ENCODE measurements at places on chromosomes 7 and 10.

GRCh38 chr10:112526906-112527305, 79.9 kb downstream of the VTI1A start:
- no peak for DNase-seq

DNA sequence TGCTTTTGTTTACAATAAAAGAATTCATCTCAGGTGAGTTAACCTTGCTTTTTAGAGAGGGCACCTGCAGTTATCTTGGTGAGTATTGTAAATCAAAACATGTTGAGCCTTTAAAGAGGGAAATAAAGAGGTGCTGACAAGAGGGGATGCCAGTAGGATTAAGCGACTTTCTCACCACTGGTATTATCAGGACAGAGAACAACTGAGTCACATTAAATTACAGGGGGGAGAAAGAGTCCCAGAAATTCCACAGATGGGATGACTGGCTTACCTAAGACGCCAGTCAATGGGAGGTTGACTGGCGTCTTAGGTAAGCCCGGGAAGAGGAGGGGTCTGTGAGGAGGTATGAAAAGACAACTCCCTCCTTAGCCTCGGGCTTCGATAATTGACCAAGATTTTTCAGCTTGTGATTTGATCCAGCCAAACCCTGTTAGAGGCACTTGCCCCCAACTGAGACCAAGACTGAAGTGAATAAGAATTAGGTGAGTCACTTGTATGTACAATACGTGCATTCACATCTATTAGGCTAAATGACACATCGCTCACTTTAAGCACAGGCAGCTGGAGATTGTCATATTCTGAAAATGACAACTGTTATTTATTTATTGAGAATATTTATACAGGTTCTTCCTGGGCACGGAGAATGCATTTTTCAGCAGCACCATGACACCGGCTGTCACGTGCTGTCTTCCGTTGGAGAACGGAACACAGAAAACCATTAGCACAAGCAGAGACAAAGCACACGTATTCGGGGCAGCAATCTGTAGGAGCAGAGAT, 117.6 kb downstream of the SEM1 start:
- DNase-seq: no peak

DNA sequence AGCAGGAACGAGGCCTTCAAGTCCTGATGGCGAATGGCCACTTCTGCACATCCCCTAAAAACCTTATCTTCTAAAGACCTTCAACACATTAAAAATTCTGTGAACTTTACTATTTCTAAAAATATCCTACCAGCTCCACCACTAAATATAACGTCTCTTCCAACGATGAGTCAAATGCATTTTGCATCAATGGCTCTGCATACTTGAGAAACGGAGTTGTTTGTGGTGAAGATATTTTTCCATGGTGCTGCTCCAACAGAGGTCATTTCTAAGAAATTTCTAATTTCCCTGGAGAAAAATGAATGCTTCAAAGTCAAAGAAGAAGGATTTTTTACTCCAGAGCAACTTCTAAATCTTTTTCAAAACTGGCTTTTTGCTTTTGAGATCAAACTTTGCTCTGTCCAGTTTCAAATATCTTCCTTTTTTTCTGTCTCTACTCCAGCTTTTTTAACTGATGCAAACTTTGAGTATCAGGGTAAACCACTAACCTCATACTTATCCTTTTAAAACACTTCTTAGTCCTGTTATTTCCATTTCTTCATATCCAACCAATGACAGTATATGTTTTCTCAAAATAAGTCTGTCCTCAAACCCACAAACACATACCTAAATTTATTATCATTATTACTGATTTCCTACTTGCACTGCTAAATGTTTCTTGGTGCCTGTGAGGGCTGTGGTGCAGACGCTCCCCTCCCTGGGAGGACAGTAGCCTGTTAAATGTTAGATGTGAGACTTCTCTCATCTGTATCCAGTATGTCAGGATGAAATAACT, 258.1 kb downstream of the KLF6 start:
- DNase-seq: no peak

GRCh38 chr10:126564326-126564888, 106.1 kb downstream of the C10orf90 start:
- no peak for DNase-seq

DNA sequence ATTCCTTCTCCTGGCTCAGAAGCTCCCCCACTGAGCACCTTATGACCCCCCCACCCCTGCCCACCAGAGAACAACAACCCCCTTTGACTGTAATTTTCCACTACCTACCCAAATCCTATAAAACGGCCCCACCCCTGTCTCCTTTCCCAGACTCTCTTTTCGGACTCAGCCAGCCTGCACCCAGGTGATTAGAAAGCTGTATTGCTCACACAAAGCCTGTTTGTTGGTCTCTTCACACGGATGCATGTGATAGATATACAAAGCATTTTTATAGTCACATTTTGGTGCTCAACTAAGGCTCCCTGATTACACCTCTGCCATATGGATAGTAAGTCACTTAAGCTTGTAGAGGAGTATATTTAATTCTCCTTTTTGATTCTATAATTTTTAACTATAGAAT, 985.8 kb downstream of the REEP3 start:
- DNase-seq: no peak

DNA sequence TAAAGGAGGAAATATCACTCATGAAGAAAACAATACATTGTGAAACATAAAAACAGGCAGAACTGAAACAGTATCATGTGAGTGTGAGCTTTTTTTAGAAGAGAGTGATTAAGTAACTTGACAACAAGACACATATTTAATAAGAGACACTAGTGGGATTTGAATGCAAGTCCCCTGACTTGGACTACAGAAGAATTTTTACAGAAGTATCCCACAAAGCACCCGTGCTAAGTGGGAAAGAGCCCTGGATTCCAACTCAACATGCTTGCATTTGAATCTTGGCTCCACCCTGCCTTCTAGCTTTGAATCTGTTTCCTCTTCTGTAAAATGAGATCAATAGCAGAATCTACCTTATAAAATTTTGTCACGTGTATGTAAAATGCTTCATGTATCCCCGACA, 166.2 kb downstream of the ZNF365 start:
- DNase-seq: no peak

GRCh38 chr10:129192344-129193128, 274.5 kb upstream of the MGMT start:
- DNase-seq: no peak

GRCh38 chr7:24778543-24779282, 21.4 kb upstream of the GSDME start:
- DNase-seq: no peak

DNA sequence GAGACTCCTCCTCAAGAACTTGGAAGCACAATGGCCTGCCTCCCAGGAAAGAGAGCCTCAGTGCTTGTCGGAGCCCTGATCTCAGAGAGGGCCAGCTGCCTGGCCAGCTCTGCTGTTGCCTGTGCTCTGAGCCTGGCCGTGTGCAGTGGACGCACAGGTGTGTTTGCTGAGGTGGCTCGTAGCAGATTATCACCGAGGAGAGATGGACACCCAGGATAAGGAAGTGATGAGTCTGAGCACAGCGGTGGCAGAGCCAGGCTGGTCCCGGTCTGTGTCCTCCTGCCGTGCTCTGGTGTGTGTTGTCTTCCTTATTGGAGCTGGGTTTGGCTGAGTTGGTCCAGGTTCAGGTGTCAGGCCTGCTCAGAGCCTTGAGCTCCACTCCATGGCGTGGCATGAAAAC, 208.5 kb downstream of the EBF3 start:
- no peak for DNase-seq

DNA sequence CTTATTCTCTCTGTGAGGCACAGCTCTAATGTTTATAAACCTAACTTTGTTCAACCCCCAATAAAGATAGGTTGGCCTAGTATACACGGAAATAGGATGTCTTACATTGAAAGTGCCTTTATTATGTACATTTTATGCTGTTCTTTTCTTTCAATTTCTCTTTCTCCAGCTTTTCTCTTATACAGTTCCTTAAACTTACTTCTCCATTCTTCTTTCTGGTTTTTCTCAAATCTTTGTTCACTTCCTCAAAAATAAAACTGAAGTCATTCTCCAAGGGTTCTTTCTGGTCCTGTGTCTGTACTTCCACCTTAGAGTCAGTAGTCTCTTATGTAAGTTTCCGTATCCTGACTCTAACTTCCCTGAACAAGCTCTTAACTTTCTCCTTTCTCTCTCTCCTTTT, 29.2 kb upstream of the NAMPT start:
- DNase-seq: no peak

DNA sequence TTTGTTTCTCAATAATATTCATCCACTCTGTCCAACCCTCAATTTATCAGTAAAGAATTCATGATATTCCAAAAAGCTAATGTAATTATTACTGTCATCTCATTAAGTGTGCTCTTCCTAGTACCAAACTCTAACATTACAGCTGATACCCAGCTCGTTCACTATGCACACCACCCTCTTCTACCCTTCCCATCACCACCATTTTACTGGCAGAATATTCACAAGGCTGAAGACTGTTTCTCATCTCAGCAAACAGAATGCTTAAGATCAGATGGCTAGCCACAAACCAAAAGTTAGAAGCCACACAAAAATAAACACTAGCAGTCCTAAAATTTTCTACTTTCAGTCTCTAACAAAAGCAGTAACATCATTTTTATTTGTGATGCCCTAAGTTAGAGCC, 121.5 kb downstream of the SRPK2 start:
- no peak for DNase-seq

All from activated T-helper 1 cell treated with Interleukin-2 at 50 U/mL for 16 hours (primary cell).